ENCODE measurements at places on chromosomes 13 and 19.

- no peak for DNase-seq
Measured at GRCh38 chr19:10601999-10602329, 14.9 kb upstream of the AP1M2 start.

DNA sequence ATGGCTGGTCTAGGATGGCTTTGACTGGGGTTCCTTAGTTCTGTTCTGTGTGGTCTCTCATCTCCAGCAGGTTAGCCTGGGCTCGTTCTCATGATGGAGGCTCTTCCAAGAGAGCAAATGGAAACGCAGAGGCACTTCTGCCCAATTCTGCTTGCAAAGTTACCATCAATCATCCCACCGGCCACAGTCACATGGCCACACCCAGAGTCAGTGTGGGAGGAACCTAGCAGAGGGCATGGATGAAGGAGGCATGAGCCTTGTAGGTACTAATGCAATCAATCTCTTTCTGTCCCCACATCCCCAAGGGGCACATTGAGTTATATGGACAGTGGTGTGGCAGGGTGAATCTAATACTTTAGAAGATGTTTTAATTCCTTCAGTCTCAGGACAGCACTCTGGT, 207.2 kb downstream of the ZNF536 start:
- DNase-seq, result no peak

- no peak for DNase-seq
Measured at GRCh38 chr19:1970003-1970805, 29.2 kb downstream of the CSNK1G2 start.

- no peak for DNase-seq
Measured at GRCh38 chr13:44232774-44233173, 140.8 kb upstream of the SERP2 start.

DNA sequence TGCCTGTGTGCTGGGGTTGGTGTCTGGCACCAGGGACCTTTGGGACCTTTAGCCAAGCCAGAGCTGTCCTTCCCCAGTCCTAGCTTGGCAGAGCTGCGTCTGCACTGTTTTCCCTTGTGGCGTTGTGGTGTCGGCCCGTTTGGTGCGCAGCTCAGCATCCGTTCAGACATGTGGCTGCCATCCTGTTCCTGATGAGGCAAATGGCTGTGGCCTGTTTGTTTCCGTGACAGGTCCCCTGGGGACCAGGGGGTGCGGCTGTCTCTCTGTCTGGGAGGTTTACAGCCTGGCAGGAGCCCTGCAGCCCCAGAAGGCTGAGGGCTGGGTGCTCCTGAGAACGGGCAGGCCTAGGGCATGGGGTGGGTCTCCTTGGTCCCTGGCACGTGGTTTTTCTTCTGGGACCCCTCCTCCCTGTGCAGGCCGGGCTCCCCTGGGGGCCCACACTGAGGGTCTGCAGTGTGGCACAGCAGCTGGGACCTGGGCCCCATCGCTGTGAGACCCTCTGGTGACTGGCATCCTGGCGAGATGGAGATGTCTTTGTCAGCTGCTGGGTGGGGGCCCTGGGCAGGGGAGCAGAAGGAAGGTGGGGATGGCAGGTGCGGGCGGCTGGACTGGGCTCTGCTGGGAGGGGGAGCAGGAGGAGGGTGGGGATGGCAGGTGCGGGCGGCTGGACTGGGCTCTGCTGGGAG, 4.0 kb downstream of the SPPL2B start:
- DNase-seq, result peak; percentile 61

- no peak for DNase-seq
Measured at GRCh38 chr13:43664700-43665191, 122.0 kb downstream of the ENOX1 start.

GRCh38 chr19:57028804-57029525, 90.8 kb upstream of the USP29 start:
- no peak for DNase-seq

- no peak for DNase-seq
Measured at GRCh38 chr19:16599655-16600346, 27.6 kb upstream of the SLC35E1 start.

DNA sequence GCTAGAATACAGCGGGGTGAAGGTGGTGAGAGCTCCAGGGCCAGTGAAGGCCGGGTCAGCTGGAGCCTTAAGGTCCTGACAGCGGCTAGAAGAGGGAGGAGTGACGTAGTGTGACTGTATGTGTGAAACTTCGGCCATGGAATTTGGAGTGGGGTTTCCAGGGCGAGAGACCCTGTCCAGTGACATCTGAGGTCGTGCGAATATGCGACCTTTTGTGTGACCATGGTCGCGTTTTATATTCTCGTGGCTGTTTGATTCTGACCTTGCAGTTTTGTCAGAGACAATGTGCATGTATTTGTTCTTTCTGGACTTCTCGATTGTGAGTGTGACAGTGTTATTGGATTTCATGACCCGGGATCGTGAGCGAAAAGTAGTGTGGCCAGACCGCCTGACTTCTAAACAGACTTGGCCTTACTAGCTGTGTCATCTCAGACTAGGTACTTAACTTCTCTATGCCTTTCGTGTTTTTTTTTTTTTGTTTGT, 405 bp upstream of the ZNF569 start:
- no peak for DNase-seq

- DNase-seq, result no peak
Measured at GRCh38 chr19:57537953-57538547, 10.9 kb downstream of the ZNF549 start.

DNA sequence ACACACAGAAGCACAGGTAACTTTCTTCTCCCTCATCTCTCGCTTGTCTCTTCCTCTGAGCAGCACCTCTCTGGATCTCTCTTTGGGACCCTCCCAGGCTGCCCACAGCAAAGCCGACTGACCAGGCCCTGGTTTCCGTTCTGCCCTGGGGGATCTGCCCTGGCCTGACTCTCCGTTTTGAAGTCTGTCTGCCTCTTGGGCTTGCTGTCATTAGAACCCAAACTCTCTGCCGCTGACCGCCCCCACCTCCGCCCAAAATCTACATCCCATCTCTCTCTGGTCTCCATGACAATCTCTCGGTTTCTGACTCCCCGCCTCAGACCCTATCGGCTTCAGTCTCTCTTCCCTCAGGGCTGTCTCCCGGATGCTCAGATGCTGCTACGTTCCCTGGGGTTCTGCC, 6.9 kb downstream of the KCNC3 start:
- no peak for DNase-seq

DNA sequence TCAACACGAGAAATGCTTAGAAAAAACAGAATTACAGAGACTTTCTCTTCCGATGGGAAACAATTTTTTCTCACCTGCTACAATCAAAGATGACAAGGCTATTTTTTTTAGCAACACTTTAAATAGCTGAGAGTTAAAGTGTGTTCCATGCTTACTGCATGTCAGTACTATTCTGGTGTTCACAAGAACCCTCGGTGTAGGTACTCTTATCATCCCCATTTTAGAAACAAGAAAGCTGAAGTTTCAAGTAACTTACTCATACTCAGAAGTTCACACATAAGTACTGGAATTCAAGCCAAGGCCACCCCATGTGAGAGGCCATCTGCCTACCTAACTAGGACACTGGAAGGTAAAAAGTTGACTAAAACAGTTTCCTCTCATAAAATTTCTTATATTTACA, 9.0 kb upstream of the TNFRSF19 start:
- DNase-seq, result no peak

- DNase-seq, result no peak
Measured at GRCh38 chr19:5093297-5093928, 124.5 kb downstream of the KDM4B start.

GRCh38 chr13:80605716-80606115, 264.8 kb upstream of the SPRY2 start:
- DNase-seq, result no peak

GRCh38 chr13:101755228-101755887, 302.9 kb downstream of the ITGBL1 start:
- no peak for DNase-seq

- DNase-seq, result peak; percentile 69
Measured at GRCh38 chr13:98511435-98511834, 65.5 kb downstream of the STK24 start.

DNA sequence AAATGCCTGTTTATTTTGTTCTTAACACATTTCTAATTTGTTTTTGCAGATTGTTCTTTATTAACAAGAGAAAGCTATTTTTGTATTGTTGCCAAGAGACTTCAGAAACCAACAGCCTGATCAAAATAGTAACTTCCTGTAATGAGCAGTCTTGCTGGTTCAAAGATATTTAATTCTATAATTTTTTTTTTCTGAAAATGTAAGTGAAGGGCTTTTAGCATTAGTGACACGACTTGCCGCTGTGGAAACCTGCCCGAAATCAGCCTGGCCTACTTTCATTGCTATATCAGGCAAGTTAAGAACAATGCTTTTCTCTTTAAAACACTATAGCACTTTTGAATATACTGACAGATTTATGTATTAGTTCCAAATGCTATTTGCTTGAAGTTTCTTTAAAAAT, 374.3 kb downstream of the EFNB2 start:
- DNase-seq, result no peak

- DNase-seq, result no peak
Measured at GRCh38 chr19:45217957-45218334, 27.3 kb downstream of the EXOC3L2 start.

- no peak for DNase-seq
Measured at GRCh38 chr19:47601180-47601904, 7.6 kb upstream of the BICRA start.

DNA sequence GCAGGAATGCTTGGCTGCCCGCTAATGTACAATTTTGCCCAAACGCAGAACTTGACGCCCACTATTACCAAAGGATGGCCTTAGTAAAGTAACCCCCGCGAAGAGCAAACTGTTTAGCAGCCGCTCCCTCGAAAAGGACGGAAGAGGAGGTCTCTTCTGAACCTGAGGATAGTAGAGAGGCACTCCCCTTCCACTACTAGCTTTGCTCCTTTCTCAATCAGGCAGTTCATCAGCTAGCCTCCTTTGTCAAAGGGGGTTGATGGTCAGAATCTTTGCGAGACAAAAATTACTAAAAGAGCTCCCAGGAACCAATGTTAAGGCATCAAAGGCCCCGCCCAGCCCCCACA, 534 bp downstream of the CAB39L start:
- no peak for DNase-seq

Data from CD4-positive, alpha-beta T cell (primary cell).